Inflammatory macrophage treated with lipopolysaccharide for 4 hours (primary cell): ENCODE measurements at places on chromosomes 2 and 18.

- DNase-seq, result no peak
Measured at GRCh38 chr2:72983500-72984161, 66.3 kb downstream of the EMX1 start.

GRCh38 chr2:177175917-177176668 lies 36.5 kb upstream of the HNRNPA3 start:
- no peak for DNase-seq

DNA sequence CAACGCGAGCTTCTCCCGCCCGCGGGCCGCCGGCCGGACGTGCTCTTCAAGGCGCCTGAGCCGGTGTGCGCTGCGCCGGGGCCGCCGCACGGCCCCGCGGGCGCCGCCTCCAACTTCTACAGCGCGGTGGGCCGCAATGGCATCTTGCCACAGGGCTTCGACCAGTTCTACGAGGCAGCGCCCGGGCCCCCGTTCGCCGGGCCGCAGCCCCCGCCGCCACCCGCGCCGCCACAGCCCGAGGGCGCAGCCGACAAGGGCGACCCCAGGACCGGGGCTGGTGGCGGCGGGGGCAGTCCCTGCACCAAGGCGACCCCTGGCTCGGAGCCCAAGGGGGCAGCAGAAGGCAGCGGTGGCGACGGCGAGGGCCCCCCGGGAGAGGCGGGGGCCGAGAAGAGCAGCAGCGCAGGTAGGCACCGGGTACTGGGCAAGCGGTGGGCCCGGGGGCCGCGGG lies 676 bp downstream of the HOXD11 start:
- no peak for DNase-seq

DNA sequence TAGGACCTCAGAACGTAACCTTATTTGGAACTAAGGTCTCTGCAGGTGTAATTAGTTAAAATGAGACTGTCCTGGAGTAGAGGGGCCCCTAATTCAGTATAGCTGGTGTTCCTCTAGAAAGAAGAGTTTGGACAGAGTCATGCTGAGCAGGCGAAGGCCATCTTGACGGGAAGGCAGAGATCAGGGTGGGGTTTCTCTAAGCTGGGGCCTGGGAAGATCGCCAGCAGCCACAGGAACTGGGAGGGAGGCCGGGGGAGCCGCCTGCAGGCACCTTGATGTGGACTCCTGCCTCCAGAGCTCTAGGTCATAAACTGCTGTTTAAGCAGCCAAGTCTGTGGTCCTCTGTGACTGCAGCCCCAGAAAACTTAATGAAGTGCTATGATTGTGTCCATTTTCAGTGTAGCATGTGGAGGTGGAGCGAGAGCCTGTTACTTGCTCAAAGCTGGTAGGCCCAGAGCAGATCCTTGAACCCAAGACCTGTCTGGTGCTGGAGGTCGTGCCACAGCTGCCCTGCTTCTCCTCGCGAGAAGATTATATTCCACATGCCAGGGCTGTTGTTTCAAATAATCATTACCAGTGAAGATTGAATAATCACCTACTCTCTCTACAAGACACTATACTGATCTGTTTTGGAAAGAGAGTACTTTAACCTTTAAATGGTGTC lies 105.7 kb downstream of the TPO start:
- DNase-seq, result no peak

DNA sequence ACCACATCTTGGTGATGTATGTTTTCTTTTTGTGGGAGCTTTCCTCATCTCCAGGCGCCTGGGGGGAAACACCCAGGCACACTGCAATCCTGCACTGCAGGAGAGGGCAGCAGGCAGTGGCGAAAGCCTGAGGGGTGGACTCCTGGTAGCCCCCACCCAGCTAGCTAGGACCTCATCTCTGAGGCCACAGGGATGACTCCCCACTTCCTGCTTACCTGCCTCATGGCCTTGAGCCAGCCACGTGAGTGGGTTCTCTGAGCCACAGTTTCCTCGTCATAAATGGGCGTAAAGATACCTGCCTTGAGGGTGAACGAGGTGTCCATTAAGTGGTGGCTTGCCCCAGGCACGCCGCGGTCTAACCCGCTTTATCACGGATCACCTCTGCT lies 19.1 kb downstream of the TRAF3IP1 start:
- no peak for DNase-seq

DNA sequence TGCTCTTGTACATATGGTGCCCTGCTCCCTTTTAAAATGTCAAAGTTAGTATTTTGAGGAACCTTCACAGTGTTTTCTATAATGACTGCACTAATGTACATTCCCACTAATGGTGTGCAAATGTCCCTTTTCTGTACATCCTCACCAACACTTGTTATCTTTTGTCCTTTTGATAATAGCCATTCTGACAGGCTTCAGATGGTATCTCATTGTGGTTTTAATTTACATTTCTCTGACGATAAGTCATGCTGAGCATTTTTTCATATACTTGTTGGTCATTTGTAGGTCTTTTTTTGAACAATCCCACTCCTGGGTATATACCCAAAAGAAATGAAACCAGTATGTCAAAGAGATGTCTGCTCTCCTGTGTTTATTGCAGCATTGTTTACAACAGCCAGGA lies 268.3 kb downstream of the FBXO15 start:
- no peak for DNase-seq

GRCh38 chr18:7896161-7896560 lies 329.0 kb downstream of the PTPRM start:
- no peak for DNase-seq

GRCh38 chr2:69191634-69192033 lies 178.7 kb downstream of the ANTXR1 start:
- DNase-seq, result no peak

DNA sequence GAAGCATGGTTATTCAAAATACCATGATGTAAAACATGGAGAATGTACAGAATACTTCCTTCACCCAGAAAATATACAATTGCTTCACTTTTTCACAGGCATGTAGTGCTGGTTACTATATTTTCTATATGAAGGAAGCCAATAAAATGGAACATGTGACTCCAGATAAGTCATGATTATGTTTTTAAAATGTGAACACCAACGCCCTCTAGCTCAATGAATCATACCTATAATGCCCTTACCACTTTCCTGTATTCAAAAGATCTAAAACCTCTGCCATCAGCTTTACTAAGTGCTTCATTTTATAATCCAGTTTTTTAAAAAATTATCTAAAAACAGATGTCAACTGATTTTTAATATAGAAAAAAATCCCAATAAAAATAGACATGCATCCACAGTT lies 59.9 kb downstream of the SMAD2 start:
- DNase-seq, result peak; percentile 15

GRCh38 chr18:75211953-75212750 lies 1.6 kb downstream of the TSHZ1 start:
- peak; percentile 37 for DNase-seq

GRCh38 chr2:42562474-42563144 lies 5.8 kb upstream of the MTA3 start:
- no peak for DNase-seq

GRCh38 chr2:226839951-226840350 lies 4.1 kb downstream of the RHBDD1 start:
- DNase-seq, result no peak

DNA sequence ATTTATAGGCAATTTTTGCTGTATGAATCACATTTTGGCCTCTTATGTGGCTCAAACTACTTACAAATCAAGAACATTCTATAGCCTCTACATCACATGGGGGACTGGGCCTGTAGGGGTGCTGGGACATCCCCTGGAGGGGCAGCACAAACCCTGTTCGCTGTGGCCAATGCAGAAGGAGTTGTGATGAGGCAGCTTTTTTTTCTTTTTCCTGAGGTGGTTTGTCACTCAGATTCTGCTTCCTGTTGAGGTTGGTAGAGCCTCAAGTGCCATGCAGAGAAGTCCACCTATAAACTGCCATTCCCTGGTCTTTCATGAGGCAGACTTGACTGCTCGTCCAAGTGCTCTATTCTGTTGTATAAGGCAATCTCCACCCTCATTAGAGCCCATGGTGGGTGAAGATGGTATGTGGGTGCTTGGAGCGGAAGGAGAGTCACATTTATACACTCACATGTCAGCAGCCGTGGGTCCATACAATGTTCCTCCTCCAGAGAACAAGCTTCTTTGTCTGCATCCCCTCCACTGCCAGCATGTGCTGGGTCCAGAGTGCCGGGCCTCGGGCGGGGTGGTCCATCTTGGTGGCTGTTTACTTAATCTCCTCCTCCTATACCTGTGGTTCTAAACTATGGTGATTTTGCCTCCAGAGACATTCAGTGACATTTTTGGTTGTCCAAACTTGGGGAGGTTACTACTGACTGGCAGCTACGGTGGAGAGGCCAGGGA lies 120.3 kb downstream of the ACOXL start:
- DNase-seq, result no peak

DNA sequence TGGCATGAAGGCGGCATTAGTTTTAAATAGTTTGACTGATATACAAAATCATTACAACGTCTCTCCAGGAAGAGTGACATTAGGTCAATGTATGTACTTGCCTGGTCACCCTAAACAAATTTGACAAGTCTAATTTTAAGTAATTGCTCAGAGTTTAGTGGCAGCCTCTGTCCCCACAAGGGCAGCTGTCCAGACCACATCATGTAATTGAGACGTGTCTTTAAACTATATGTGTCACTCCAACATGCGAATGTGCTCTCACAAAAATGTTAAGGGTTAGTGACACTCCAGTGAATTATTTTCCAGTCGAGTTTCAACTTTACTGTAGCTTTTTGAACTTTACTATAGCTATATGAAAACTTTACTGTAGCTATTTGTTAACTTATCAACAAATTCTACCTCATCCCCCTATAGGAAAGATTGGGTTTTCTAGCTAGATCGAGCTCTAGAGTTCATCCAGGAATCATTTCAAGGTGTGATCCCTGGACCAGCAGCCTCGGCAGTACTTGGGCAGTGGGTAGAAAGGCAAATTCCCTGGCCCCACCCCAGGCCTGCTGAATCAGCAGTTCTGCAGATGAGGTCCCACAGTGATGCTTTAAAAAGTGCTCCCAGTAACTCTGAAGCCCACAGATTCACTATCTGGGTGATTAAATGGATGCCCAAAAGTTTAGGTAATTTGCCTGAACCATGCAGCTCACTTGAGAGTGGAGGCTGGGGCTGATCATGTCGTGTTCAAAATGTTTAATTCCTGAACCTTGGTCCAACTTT lies 66.4 kb upstream of the POU3F3 start:
- no peak for DNase-seq

DNA sequence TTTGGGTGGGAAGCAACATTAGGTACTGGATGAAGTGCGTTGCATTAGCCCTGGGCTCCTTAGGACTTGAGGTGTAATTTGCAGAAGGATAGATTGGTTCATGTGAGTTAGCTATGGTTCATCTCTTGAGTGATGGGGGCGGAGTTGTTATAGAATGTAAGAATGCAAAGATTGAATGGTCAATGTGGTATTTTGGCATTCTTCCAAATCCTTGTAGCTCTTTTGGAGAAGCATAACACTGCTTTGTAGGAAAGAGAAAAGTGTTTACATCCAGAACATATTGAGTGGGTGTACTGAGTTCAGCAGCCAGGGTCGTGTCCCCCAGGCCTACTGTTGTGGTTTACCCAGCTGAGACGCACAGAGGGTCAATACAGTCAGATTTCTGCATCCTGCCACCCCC lies 173.5 kb downstream of the FMNL2 start:
- peak; percentile 16 for DNase-seq

GRCh38 chr2:65043001-65043400 lies 13.2 kb upstream of the CEP68 start:
- no peak for DNase-seq

DNA sequence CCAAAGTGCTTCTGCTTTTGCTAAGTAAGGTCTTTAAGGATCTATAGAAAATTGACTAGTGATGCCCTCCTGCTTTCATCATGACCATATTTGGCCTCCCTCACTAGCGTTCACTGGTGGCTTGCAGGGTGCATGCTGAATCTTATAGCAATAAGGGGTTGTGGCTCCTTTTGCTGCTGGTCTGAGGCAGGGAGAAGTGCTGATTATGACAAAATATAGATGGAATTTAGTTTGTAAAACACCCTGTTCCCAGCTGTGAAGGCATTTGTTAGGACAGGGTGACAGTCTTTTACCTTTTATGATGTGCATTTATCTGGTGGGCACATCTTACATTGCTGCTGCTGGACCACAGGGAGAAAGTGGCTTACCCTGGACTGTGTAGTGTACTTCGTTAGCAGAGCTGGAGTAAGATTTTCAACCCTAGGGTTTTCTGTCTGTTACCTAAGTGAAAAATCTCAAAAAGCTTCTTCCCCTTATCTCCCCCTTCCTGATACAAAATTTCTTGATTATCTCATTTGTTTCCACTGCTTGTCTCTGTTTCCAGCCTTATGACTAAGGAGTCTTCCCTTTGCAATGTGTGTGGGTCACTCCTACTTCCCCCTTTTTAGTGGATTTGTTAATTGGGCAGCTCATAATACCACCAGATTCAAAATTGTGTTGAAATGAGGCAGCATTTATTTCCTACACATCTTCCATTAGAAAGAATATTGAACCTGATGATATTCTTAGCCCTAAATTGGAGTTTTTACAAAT lies 21.2 kb upstream of the RPL37A start:
- DNase-seq, result peak; percentile 93

DNA sequence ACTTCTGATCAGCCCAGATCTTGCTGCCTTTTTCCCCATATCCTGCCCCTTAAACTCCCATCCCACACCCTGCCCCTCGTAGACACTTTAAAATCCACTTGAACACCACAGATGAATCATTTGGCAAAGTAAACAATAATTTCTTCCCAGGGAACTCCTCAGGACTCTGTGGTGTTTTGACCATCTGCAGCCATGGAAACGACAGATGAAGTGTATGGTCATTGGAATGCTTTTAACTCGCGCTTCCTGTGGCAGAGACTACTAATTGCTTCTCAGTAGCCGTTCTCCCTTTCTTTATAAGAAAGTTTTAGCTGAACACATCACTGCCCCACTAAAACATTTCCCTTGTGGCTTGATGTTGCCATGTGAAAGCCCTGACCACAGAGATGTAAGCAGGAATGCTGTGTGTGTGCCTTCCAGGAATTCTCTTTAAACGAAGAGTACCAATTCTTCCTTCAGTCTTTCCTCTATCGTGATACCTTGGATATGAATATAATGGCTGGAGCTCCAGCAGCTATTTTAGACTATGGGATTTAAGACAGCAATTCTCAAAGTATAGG lies 92.7 kb upstream of the PARD3B start:
- DNase-seq, result no peak

- peak; percentile 63 for DNase-seq
Measured at GRCh38 chr18:45657357-45658335, 42.4 kb downstream of the SLC14A2 start.

GRCh38 chr2:118505436-118505835 lies 342.0 kb downstream of the EN1 start:
- no peak for DNase-seq

- DNase-seq, result no peak
Measured at GRCh38 chr2:56985609-56986008, 801.8 kb downstream of the CCDC85A start.

GRCh38 chr2:218860950-218861381 lies 1.4 kb downstream of the WNT6 start:
- DNase-seq, result no peak

GRCh38 chr2:104648376-104648775 lies 205.5 kb upstream of the POU3F3 start:
- no peak for DNase-seq

- DNase-seq, result no peak
Measured at GRCh38 chr2:45802499-45803138, 151.1 kb downstream of the PRKCE start.
